Stimulated activated CD4-positive, alpha-beta T cell treated with anti-CD3 and anti-CD28 coated beads, Interleukin-1b, Interleukin-23, amount 100 ng/mL, for 1 hour (primary cell): ENCODE measurements at places on chromosomes 7 and 10.

DNA sequence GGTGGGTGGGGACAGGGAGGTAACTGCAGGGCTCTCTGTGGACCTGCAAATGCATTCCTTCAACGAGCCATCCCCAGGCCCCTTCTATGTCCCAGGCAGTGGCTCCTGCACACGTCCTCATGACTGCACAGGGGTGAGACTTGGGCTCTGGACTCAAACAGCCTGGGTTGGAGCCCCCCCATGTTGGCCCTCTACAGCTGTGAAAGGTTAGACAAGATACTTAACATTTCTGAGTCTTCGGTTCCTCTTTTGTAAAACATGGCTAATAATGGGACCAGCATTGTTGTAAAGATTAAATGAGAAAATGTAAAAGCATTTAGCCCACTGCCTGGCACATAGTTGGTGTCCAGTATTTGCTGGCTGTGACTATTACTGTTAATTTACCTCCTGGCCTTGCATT lies 41.8 kb downstream of the CHST3 start:
- DNase-seq: no peak

DNA sequence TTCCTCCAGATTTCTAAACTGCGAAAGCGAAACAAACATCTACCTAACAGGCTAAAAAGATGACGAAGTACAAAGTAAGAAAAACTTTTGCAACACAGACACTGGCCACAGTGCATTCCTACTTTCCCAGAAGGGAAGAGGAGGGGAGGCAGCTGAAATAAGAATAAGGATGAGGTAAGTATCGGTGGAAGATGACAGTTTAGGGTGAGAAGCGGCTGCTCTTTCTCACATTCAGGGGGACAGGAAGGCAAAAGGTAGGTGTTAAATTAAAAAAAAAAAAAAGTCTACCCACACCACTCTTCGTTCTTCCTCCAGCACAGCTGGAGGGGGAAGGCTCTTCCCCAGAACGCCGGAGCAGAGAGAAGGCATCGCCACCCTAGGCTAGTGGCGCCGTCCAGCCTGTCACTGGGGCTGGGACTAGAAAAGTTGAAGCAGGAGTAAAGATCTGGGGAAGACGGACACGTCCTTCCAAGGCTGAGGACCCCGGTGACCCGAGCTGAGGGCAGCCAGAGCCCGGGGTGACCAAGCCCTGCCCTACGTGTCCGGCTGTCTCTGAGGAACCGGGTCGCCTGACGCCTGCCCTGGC lies 846 bp downstream of the DNAJC1 start:
- DNase-seq: no peak

- no peak for DNase-seq
Measured at GRCh38 chr7:115097175-115097671, 175.3 kb downstream of the MDFIC start.

- DNase-seq: no peak
Measured at GRCh38 chr7:156368053-156368843, 272.3 kb upstream of the RNF32 start.

- no peak for DNase-seq
Measured at GRCh38 chr10:6002809-6003510, 25.6 kb upstream of the IL15RA start.

GRCh38 chr7:128727239-128727638 lies 11.9 kb upstream of the CALU start:
- no peak for DNase-seq

- no peak for DNase-seq
Measured at GRCh38 chr7:27106181-27106900, 3.9 kb upstream of the HOXA2 start.

DNA sequence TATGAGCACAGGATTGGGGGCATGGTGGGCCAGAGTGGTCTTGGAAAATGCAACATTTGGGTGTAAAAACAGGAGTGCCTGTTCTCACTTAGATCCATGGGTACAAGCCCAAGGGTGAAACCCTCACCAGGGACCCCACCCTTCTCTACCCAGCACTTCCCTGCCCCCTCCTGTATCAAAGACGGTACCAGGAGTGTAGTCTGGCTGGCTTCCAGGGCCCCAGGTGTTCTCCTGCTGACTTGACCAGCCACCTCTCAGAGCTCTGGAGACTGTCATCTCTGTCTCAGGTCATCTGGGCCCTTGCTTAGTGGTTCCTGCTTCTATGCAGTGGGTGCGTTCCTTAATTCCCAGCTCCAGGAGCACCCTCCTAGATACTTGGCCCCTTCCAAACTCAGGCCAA lies 447.2 kb downstream of the LRMDA start:
- no peak for DNase-seq

DNA sequence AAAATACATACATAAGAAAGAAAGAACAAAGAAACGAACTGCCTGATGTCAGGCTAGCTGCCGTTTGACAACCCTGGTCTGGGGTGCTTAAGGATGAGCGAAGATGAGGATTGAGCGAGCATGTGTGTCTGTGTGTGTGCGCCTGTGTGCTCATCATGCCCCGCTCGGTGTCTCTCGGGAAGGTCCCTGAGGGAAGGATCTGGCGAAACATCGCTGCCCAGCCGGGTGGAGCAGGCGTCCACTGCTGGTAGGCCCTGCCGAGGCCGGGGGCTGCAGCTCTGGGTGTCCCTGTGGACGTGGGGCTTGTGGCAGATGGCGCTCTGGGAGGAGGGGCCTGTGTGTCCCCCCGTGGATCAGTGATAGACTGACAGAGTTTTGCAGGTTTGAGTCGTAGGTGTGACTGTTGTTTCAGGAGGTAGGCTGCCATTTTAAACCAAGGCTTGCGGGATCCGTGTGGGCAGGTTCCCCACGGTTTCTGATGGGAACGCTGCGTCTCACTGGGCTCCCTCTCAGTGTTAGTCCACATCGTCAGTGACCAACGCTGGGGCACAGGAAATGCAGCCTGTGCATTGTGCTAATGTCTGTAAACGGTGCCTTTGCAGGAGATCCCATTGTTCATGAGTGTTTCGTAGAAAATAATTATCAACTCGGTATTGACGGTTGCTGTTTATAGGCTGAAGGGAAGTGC lies 5.9 kb upstream of the SUN1 start:
- no peak for DNase-seq

DNA sequence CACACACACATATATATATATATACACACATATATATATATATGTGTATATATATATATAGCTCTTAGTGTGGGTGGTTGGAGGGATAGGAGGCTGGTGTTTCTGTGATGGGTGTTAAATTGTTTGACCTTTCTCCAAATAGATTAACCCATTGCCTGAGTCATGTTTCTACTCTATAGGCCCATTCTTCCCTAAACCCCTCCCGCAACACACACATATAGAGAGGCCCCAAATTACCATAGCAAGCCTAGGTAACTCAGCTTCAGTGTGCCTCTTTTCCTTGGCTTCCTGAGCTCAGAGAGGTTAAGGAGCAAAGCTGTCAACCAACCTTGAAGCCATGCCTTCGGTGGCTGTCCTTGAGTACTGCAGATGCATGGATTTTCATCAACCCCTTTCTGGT lies 98.7 kb upstream of the ADO start:
- no peak for DNase-seq

DNA sequence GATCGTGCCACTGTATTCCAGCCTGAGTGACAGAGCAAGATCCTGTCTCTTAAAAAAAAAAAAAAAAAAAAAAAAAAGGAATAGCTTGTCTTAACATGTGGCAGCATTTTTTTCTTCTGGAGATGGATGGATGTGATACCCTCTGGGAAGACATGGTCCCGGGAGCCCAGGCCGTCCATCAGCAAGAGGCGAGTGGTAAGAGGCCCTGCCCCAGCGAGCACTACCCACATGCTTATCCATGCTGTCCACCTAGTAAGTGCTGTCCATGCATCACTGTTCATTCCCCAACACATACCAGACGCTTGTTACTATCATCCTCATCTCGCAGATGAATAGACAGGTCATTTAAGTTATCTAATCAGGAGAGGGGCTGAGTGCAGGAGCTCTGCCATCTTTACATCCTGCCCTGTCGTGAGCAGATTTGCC lies 12.9 kb downstream of the ATP6V1F start:
- no peak for DNase-seq
